ENCODE measurements at places on chromosomes 16 and 17.

DNA sequence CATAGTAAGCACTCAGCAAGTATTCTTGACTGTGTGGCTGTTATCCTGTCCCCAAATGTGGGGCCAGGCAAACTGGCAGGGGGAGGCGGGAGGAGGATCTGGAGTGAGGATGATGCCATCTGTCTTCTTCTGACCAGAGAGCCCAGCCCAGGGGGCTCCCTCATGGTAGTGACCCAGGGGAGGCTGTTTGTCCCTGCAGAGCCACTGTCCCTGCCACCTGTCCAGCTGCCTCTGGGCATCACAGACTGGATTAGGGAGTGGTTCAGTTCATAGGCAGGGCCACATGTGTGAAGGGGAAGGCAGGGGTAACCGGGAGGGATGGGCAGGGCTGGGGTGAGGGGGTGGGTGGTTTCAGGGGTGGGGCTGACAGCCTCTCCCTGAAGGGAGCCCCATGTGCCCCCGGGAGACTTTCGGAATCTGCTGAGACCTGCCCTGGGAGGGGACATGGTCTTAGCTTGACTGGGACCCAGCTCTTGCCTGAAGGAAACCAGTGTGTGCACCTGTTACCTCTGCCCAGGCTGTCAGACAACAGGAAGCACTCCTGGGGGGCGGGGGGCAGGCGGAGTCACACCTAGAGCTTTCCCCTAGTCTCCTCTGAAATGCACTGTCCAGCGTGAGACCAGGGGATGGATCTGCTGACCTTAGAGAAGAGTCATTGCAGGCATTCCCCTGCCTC lies 15.2 kb downstream of the ARHGAP23 start:
- no peak for DNase-seq

GRCh38 chr16:743794-744500 lies 3.1 kb upstream of the CIAO3 start:
- no peak for DNase-seq

- DNase-seq, result no peak
Measured at GRCh38 chr17:68324114-68324513, 32.8 kb downstream of the ARSG start.

GRCh38 chr16:116015-116414 lies 22.5 kb downstream of the NPRL3 start:
- DNase-seq, result no peak

DNA sequence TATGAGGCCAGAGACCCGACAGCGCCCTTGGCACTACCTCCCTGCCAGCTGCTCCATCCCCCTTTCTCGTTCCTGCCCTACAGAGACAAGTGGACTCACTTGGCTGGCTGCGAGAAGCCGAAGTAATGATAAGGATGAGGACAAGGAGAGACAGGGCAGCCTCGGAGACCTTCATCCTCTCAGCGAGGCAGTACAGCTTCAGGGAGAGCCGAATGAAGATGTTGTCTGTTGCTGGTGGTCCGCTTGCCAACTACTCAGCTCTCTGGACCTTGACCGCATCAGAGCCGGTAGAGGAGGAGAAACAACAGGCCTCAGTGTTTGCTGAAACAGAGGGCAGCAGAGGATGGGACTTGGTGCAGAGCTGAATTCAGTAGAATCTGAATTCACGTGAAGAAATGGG lies at the start of gene CCL16:
Gene CCL16, minus strand, starts transcription at position 252 of the 400 bp plus-strand sequence. Its CDS starts 77 bp downstream, at position 175.
- no peak for DNase-seq

DNA sequence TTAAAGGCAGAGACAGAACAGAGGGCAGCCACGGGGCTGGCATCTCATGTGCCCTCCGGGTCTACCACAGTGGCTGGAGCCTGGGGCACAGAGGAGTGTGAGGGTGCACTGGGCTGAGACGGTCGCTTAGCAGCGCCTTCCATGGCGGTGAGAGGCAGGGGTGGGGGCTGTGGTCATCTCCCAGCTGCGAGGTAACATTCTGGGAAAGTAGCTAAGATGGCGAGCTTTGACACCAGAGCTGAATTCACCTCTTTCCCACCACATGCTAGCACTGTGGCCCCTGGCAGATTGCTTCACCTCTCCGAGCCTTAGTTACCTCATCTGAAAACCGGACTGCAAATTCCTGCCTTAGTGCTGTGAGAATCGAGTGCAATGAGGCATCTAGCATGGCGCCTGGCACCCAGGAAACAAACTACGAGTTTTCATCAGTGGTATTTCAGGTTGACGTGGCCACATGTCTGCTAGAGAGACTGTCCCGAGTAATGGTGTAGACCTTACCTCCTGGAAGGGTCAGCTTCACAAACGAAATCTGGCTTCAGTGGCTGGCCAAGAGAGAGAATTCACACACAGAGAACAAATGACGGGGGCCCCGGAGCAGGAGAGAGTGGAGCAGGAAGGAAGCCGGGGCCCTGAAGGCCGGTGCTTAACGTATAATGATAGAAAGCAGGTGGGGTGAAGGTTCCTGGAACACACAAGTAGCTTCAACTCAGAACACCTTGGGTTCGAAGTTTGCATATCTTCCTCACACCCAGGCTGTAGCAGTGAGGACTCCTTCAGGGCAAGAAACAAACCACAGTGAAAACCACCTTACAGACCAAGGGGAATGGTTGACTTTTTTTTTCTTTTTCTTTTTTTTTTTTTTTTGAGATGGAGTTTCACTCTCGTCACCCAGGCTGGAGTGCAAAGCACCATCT lies 63.9 kb upstream of the RPH3AL start:
- DNase-seq, result no peak

- DNase-seq, result no peak
Measured at GRCh38 chr17:320809-321385, 31.7 kb downstream of the RPH3AL start.

DNA sequence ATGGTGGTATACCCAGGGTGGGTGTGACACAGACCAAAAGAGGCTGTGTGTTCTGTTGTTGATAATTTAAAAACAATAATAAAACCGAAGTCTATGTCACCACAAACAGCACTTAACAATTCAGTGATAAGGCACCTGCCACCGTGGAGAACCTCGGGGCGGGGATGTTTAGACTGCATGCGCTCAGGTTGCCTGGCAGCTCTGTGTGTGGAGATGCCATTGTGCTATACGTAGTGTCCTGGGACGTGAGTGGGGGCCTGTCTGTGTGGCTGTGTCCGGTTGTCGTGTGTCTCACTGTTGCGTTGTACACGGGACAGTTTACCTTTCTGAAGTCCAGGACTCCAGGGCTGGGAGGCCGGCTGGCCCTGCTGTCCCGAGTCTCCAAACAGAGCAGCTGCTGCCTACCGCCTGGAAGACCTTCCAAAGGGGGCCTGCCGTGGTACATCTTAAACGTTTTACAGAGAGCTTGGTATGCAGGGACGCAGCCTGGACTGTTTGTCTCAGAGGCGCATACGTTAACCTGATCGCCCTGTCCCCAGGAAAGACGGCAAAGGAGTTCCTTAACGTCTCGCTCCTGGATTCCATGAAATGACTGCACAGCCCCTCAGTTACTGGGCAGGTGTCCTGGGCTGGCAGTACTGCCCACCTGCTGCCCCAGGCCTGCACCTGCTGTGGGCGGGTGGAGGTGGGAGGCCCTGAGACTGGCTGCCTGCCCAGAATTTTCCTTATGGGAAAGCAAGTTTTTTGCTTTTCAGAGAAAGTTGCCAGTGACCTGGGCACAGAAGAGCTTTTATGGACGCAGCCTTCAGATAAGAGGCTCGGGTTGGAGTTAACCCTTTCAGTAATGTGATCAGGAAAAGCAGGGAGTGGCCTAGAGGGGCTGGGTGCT lies 19.0 kb downstream of the SPIRE2 start:
- DNase-seq, result no peak

GRCh38 chr16:11147033-11147753 lies 108.8 kb downstream of the SOCS1 start:
- DNase-seq, result no peak

- DNase-seq, result no peak
Measured at GRCh38 chr16:62135911-62136310, 99.7 kb upstream of the CDH8 start.
